ENCODE measurements at places on chromosomes 2 and 18. TPM values are rescaled to one million over a fixed set of nuclear protein-coding genes. Genes with fewer than 3 reads are reported as not detected.

DNA sequence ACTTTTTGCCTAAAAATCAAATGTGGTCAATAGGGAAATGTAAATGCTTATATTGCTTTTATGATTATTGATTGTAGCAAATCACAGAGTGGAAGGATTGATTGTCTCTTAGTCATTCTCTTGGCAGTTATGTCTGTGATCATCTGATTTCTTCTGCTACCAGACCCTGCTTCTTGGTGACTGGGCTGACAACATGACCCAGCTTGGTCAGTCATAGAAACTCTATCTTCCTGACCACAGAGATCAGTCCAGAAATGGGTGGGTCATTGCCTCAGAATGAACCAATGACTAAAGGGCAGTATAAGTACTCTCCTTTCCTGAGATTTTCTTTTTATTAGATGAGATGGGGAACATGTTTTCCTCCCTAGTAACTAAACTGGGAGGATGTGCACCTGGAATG is 87.6 kb downstream of the MAIP1 start:
- DNase-seq: no peak

DNA sequence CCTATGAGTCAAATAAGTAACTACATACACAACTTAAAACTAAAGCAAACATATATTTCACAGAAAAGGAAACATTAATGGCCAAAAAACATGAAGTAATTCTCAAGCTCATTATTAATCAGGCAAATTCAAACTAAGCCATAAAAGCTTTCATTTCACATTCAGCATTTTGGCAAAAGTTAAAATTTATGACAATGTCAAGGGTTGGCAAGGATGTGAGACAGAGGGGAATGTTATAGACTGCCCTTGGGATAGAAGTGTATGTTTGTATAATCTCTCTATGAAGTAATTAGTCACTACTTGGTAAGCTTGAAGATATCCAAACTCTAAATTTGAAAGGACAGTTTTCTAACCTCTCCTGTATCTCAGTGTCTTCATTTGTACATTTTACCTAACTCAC is 539.4 kb downstream of the RIT2 start:
- DNase-seq: no peak

BMP10 gene
- total RNA-seq: not detected

- no peak for DNase-seq
Observed at GRCh38 chr18:51655327-51655698, 457.8 kb upstream of the MEX3C start.

GRCh38 chr18:48640566-48641270 is 101.9 kb downstream of the CTIF start:
- no peak for DNase-seq

GRCh38 chr2:72896446-72896845 is 9.2 kb downstream of the SPR start:
- DNase-seq: no peak

CXCR1 gene
- total RNA-seq: not detected

RAB12 gene
- total RNA-seq: 39.9 TPM

DNA sequence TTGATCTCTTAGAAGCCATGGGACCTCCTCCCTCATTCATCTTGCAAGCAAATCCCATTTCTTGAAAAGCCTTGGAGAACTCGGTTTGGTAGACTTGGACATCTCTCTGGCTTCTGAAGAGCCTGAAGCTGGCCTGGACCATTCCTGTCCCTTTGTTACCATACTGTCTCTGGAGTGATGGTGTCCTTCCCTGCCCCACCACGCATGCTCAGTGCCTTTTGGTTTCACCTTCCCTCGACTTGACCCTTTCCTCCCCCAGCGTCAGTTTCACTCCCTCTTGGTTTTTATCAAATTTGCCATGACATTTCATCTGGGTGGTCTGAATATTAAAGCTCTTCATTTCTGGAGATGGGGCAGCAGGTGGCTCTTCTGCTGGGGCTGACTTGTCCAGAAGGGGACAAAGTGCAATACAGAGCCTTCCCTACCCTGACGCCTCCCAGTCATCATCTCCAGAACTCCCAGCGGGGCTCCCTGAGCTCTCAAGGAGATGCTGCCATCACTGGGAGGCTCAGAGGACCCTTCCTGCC is 20.0 kb downstream of the FOSL2 start:
- DNase-seq: no peak

DNA sequence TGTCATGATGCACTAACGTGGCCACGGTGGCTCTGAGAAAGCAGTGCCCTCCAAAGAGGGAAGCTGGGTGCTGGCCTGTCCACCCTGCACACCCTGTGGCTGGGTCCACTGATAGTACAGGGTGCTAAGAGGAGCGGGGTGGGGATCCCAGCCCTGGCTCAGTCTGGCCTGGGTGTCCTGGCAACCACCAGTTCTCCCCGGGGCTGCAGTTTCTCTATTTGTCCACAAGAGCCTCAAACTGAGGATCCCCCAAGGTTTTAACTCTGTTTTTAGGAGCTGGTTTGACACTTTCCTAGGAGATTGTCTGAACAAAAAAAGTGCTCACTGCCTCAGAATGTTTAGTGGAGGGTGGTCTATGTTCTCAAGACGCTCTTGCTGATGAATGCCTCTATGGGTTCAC is 29.0 kb downstream of the EDAR start:
- DNase-seq: no peak

GRCh38 chr2:171342067-171342413 is 91.8 kb downstream of the METTL8 start:
- no peak for DNase-seq
